Gastroesophageal sphincter (tissue), 4 donors: ENCODE measurements at places on chromosomes 6 and 20. TPM values are rescaled to one million over a fixed set of nuclear protein-coding genes. Genes with fewer than 3 reads are reported as not detected.

DNA sequence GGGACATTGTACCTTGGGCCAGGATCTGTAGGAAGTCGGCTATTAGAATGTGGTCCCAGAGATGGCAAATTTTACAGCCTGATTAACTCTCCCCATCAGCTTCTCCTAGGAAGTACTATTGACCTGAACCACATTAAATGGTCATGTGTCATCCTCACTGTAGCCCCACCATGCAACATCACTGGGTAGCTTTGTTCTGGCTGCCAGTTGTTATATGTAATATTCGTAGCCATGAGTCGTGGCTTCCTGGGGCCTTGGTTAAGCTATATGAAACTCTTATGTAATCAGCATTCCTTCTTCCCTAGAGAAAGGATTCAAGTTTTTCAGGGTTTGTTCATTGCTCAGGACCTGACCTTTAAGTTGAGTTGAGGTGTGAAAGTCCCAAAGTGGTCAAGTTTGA, 125.7 kb downstream of the ANKS1A start:
- no peak for ATAC-seq

B3GAT2 gene
- total RNA-seq = 0.16 TPM

DNA sequence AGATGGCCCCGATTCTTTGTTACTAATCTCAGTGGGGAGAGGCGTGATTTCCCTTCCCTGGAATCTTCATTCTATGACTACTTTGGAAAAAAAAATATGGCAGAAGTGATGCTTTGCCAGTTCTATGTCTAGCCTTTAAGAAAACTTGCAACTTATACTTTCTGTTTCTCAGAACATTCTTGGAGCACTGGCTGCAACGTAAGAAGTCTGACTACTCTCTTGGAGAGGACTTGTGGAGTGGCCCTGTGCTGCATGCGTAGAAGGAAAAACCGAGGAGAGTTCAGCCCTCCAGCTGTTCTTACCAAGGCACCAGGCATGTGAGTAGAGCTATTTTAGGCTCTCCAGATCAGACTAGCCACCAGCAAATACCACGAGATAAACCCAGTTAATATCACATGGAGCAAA, 77.6 kb upstream of the STXBP5 start:
- no peak for ATAC-seq

CD93 gene
- total RNA-seq = 43.7 TPM

- no peak for ATAC-seq
Observed at GRCh38 chr20:9442858-9443257, 71.5 kb upstream of the LAMP5 start.

DNA sequence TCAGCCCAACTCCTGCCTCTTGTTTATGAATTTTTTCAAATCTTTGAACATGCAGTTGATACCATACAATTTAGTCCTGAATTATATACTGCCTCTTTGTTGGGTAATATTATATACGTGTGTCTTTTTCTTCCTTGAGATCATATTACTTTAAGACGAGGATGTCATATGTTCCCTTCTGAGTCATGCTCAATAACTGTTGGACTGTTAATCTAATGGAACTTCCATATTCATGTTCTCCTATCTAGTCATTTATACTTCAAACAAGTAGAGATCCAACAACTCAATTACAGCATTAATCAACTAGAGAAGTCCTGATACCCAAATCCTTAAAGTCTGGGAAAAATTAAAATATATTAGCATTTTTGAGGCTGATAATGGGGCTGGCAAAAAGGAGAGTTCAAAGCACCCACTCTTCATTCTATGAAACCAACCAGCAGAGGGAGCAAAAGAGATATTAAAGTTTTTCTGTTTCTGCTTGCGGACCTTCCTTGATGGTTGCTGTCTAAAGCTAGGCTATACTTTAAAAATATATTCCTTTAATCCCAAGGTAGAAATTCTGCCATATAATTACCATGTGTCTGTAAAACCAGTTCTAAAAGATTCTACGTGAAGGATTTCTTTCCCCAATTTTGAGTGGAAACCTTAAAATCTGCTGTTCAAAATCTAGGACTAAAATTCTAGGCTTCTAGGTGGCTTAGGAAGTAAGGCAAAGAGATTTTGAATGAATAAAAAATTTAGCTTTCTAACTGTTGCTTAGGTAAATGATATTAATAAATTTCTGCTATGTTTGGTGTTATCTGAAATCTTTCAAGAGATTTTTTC, 498.9 kb downstream of the BCKDHB start:
- ATAC-seq = no peak

PRRT1 gene
- total RNA-seq = 3.0 TPM

DNA sequence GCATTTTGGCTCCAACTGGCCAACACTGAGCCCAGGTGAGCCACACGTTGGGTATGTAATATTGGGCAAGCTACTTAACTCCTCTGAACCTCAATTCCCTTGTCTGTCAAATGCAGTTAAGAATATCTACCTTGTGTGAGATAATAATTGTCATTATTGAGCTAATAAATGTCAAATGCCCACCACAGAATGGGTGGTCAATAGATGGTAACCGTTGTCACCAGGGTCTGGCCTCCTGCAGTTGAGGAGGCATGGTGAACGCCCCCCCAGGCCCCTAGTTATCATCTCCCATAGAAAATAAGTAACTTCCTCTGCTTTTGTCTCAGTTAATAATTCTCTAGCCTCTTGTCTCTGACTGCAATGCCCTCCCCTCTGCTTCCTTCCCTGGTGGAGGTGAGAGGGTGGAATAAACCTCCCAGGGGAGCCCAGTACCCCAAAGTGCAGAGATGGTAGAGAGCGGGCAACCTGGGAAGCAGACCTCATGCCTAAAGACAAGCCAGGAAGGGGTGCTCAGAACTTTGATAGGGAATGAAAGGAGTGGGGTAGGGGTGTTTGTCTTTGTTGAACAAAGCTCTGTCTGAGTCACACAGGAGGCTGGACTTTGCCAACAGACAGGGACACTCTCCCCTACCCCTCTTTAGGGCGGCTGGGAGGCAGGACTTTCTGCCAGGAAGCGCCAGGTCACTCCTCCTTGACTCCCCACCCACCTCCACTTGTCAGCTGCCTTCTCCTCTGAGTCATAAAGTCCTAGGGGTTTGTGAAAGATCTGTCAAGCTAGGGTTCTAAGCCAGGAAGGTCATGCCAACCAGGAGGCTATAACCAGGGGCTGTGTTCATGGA, 1.3 kb upstream of the UNC5CL start:
- ATAC-seq = no peak

DNA sequence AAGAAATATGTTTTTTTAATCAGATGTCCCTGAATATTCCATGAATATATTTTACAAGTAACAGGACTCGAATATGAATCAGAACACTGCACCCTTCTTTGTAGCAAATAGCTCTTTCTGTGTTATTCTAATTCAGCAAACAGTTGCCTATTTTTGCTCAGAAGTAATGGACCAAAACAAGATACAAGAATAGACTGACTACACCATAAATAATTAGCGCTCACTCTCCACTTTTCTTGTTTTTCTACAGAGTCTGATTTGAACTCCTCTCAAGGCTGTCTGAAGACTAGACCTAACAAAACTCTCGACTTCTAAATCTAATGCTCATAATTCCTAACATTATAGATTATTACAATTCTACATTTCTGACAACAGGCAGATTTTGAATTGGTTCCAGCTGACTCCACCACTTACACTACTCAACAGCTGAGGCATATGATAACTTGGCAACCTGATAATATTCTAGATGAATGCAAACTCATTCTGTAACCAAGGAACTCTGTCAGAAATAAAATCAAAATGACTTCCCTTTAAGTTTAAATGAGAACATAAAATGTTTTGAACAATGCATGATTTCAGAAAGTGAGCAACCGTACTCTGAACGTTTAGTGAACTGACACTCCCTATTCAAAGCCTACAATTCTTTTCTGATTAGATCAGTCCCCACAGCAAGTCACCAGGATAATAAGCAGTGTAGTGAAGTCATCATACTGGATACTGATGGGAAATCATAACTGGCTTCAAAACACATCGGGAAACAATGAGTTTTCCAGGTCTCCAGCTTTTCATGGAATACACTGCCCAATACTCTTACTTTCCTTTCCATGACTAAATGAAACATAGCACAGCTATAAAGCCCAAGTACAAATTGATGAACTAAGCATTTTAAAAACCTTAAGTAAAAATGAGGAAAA, 114.2 kb upstream of the BEND6 start:
- peak; percentile 56 for ATAC-seq

PRDM13 gene
- not detected for total RNA-seq

- ATAC-seq = no peak
Observed at GRCh38 chr6:72826037-72826436, 204.2 kb downstream of the KCNQ5 start.

ADGRF5 gene
- 36.3 TPM for total RNA-seq

SAMD5 gene
- total RNA-seq = 0.93 TPM

DNA sequence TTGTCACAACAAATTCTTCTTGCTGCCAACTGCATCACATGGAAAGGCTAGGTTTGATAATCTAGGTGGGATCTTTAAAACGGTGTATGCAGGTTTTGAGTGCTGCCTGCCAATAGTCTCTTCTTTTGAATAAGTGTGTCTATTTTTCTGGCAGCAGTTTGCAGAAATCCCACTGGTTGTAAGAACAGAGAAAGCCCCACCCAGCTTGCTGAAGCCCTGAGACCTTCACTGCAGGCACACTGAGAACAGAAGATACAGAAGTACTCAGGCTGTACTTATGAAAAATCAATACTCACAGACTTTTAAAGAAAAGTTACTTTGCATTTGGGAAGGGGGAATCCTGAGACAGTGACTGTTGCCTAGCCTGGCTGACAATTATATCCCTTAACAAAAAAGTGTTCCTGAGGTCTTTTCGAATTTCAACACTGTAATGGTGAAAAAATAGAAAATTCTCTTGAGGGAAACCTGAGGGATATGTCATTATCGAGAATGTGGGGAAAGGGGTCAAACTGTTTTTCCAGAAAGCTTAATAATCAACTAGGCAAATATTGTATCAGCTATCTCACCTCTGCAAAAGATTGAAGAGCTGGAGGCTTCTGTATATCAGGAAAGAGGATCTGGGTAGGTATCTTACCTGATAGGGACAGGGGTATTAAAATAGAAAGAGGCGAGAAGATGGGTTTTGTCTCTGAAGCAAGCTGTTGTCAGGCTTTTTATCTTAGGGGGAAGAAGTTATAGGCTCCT, 199.9 kb downstream of the LRFN2 start:
- no peak for ATAC-seq

GRCh38 chr20:37911838-37912281, 8.9 kb downstream of the VSTM2L start:
- peak; percentile 87 for ATAC-seq

KCNQ2 gene
- total RNA-seq = 0.19 TPM

GSTA3 gene
- total RNA-seq = not detected

DNA sequence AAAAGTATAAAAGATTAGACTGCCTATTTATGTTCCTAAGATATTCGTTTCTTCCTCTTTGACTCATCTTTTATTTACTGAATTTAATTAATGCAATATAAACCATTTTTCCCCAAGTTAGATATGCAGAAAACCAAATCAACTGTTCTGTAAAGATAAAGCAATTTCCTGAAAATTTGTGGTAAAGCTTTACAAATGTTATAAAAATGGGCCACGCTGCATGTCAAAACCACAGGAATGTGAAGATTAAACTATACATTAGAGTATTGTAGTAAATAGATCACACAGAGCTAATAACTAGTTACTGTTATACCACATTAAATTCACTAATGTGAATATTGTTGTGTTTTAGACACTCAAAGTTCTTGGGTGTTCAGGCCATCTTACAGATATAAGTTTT, 83.4 kb downstream of the OPN5 start:
- no peak for ATAC-seq

DNA sequence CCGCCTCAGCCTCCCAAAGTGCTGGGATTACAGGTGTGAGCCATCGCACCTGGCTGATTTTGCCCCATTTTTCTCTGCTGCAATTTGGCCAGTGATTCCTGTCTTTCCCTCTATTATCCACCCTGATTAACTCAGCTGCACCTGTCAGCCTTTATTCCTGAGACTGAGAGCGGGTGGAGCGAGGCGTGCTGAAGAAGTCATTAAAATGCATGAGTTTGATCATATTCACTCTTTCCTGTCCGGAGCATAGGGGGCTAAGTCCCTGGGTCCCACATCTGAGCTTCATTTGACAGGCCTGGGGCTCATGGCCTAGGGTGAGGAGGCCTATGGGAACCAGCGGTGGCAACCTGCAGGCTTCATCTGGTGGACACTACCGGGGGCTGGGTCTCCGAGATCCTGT, 25.7 kb upstream of the CTNNBL1 start:
- no peak for ATAC-seq

TCF21 gene
- total RNA-seq = 30.1 TPM

TRPC4AP gene
- 57.1 TPM for total RNA-seq

DNA sequence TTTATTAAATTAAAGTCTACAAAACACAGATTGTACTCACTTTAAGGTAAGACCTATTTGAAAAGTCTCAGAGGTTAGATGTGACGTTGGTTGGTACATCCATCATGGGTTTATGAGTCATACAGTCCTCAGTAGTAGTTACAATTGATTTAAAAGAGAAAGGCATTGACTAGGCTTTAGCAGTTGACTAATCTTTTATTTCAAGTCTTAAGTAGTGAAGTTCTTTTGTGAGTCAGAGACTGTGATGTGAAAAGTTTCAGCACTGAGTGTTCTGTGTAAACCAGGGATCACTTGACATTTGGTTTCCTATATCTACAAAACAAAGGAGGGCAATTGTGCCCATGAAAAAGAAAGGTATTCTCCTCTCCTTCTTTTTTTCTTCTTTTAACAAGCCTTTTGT, 221.3 kb downstream of the GRIK2 start:
- ATAC-seq = no peak

DNA sequence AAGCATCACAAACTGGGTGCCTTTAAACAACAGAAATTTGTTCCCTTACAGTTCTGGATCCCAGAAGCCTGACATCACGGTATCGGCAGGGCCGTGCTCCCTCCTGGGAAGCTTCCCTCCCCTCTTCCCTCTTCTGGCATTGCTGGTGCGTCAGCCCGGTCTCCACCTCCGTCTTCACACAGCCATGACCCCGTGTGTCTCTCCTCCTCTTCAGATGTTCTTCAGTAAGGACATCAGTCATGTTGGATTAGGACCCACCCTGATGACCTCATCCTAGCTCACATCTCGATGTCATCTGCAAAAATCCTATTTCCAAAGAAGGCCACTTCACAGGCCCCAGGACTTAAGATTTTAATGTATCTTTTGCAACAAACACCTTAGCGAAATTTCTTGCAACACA, 38.4 kb upstream of the TBXT start:
- peak; percentile 75 for ATAC-seq

- ATAC-seq = no peak
Observed at GRCh38 chr20:50256577-50256976, 65.9 kb downstream of the CEBPB start.

DNA sequence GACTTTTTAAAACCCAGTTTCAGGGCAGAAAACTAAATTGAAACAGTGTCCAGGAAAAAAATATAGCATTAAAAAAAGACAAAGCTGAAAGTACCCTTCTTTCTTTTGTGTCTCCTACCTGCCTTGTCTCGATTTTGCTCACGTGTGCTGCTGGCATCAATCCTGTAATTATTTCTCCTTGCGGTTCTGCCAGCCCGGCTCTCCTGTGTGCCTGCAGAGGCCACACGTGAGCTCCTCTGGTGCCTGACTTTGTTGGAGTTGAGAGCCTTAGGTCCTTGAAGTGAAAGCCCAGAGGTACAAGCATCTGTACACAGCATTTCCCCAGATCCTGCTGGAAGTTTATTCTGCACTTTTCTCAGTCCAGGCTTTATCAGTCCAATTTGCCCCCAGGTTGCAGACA, 36.5 kb downstream of the GHRH start:
- ATAC-seq = no peak
